Natural killer cell treated with Interleukin-12 subunit alpha and Interleukin-12 subunit beta and Interleukin-15 and Interleukin-18, amount 100 ng/mL, for 72 hours (primary cell): ENCODE measurements at places on chromosomes 4 and X.

DNA sequence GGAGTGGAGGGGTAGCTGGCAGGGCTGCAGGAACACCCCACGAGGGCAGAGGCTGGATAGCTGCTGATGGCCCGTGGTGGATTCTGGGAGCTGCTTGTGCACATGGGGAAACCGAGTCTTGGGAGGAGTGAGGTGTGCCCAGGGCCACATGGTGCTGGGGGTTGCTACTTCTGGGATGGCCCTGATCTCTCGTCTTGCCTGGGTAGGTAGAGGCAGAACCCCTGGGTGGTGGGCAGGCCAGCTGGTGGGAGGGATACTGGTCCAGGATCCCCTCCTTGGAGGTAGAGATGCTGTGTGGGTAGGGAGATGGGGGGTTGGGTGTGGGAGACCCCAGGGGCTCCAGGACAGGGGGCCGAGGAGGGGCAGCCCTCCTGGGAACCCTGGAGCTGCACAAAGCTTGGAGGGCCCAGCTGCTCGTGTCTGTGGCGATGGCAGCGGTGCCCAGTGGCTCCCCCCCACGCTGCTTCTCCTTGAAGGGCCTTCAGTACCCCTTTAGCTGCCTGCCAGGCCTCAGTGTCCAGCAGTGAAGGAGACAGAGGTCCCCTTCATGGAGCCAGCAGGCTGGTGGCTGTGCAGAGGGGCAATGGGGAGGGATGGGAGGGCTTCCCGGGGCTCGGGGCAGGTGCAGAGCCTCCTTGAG is 3.2 kb downstream of the NAT8L start:
- DNase-seq = no peak

GRCh38 chr4:79851625-79852304 is 221.3 kb downstream of the ANTXR2 start:
- DNase-seq = no peak

GRCh38 chr4:108166441-108167315 is 2.1 kb downstream of the LEF1 start:
- no peak for DNase-seq

DNA sequence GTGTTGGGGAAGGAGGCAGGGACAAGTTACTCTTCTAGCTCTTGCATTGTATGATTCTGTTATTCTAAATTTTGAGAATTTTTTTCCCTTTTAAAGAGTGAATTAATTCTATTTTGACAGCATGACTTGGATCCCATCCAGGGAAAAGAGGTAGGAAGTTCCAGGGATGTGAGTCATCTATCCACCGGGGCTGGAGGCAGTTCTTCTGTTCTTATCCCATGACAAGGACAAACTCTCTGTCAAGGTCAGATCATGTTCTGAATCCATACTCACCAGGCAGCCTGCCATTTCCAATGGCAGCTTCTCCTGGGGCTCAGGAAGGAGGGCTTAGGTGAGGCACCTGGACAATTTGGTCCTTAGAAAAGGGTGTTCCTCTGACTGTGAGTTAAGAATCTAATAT is 132.0 kb upstream of the MED14 start:
- DNase-seq = no peak

GRCh38 chr4:26372525-26373172 is 51.8 kb downstream of the RBPJ start:
- peak; percentile 61 for DNase-seq

DNA sequence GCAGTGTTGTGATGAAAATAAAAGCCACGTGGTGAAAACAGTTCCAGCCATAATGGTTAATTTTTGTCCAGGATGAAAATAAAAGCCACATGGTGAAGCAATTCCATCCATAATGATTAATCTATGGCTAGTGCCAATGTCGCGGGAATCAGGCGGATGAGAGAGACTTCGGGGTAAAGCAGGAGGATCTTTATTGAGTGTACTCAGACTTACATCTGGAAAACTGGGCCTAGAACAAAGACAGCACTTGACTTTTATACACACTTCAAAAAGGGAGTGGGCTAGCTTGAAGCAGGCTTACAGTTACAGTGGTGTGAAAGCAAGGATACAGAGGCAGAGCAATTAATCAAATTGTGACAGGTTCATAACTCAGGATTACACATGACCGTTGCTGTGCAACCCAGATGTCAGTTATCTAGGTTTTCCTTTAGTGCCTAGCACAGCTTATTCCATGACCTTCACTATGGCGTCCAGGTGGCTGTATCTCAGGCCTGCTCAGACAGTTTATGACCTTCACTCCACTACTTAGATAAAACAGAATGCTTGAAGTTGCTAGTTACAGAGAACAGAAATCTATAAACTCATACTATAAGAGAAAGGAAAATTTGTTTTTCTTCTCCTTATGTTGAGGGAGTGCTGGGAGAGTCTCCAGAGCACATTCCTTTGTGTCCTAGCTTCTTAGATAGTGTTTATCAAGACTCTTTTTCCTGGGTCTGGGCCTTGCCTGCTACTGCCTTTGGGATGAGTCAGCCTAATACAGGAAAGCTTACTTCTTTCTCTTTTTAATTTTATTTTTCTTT is 5.9 kb upstream of the PLA2G12A start:
- no peak for DNase-seq

DNA sequence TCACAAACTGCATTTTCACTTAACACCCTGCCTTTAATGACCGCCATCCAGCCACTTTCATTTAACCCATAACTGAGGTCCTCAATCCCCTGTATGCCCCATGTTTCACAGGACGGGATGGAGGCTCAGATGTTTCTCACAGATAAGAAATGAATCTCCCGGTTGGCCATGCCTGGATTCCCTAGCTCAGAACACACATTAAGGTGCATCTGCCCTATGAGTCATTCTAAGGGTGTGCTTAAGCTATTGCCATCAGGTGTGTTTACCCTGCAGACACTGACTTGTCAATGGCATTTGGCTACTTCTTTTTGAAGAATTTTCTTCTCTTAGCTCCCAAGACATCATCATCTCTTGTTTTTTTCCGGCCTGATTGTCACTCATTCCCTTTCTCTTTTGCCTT is 222.6 kb upstream of the SMIM31 start:
- DNase-seq = no peak

- DNase-seq = no peak
These were observed 25.1 kb upstream of the PLAC8 start for GRCh38 chr4:83139514-83140156.

DNA sequence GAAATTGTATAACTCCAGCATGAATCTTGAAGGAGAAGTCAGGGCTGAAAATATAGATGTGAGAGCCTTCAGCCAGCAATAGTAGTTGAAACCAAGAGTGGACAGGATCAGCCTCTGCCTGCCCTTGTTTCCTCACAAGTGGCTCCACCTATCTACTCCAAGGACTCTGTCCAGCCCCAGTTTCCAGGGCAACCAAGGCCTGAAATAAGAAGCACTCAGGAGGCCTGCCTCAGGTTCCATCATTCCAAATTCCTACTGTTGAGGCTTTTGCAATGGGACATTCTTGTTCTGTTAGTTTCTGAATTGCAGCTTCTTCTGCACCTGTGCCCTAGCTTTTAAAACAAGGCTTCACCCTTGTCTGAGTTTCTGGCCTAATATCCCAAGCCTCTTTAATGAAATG is 41.6 kb downstream of the TRPC5OS start:
- no peak for DNase-seq

GRCh38 chr4:14452764-14453163 is 549.5 kb upstream of the CPEB2 start:
- no peak for DNase-seq
